Activated naive CD4-positive, alpha-beta T cell treated with anti-CD3 and anti-CD28 coated beads for 36 hours (primary cell): ENCODE measurements at places on chromosomes 2 and 18. TPM values are rescaled to one million over a fixed set of nuclear protein-coding genes. Genes with fewer than 3 reads are reported as not detected.

The SLC11A1 gene
- not detected for total RNA-seq

The KCNJ13 gene
- not detected for total RNA-seq

The SEC11C gene
- 46.7 TPM for total RNA-seq

The PRKAG3 gene
- total RNA-seq, result not detected

- H3K4me3 ChIP-seq, result no peak overlapping the region
- H3K4me1 ChIP-seq, result peaks cover 11% of the 10 kb centered on the region
- H3K36me3 ChIP-seq, result peaks cover 10% of the 10 kb centered on the region
- DNase-seq, result no peak
- no peaks in the 10 kb centered on the region for H3K27me3 ChIP-seq
Observed at GRCh38 chr18:74806700-74807416, 209.2 kb downstream of the ZNF407 start.

DNA sequence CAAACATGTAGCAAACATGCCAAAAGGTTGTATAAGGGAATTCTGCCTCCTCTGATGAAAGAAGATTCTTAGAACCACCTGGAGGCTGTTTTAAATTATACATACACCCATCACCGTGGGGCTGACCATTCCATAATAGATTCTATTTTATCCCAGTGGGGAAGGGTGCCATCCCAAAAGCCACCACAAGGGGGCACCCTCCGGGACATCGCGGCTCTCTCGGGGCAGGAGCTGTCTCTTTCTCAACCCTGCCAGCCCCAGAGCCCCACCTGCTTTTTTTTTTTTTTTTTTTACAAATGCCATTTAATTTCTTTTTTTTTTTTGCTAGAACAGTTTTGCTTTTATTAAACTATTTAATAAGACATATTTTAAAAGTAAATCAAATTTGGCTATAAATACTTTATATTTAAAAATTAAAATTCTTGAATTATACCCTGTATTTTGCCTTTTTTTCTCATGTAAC lies 8.6 kb upstream of the MTCL1 start:
- no peaks in the 10 kb centered on the region for H3K36me3 ChIP-seq
- H3K4me3 ChIP-seq, result no peak overlapping the region
- H3K4me1 ChIP-seq, result no peaks in the 10 kb centered on the region
- no peak overlapping the region for H3K27ac ChIP-seq
- peaks cover 8% of the 10 kb centered on the region for H3K27me3 ChIP-seq

DNA sequence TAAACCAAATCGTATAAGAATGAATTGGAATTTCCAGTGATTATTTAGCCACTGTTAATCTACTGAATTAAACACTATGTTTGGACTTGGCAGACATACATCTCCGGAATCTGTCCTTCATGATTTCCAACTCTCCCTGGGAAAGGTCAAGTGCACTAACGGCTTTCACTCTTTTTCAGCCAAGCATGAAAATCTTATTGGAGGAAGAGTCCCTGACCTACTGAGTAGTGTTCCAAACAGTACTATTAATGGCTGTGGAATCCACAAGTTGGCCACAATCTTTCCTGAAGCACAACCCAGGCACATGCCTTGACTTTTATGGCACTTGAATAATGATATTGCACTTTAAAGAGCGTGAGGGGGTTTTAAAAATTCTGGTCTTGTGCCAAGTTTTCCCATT lies 318.9 kb upstream of the RND3 start:
- H3K4me1 ChIP-seq, result no peaks in the 10 kb centered on the region

DNA sequence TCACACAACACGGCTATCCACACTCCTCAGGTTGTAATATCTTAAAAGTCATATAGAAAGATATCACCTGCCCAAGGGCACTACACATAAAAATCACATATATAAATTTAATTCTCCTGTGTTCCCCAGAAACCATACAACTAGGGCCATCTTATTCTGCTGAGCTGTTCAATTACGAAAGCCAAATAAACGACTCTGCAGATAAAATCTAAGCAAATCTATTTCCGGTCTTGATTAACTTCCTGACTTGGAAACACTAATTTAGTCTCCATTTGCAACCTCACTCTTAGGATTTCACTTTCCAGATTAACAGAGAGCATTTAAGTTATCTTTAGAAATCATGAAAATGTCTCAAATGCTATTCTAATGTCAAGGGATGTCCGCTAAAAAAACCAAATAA lies 23.9 kb upstream of the STK17B start:
- peaks cover 66% of the 10 kb centered on the region for H3K4me1 ChIP-seq
- peak overlapping the region; percentile 32 for H3K4me3 ChIP-seq
- DNase-seq, result no peak
- no peaks in the 10 kb centered on the region for H3K36me3 ChIP-seq
- H3K27me3 ChIP-seq, result no peaks in the 10 kb centered on the region

DNA sequence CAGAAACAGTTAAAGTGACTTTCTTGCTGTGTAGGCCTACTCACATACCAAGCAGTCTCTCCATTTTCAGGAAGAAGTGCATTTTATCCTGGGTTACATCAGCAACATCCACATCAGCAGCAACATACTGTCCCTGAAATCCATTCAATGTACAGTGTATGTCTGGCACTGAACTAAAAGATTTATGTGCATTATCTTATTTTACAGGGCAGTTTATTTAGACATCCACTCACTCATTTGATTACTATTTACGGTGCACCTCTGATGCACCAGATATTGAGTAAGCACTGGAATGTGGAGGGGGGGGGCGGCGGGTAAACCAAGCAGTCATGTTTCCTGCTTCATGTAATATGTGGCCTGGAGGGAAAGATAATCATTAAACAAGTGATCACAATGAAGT lies 1128.2 kb downstream of the BCL11A start:
- DNase-seq, result no peak
- no peak overlapping the region for H3K4me3 ChIP-seq
- H3K27ac ChIP-seq, result no peak overlapping the region
- H3K27me3 ChIP-seq, result no peaks in the 10 kb centered on the region

GRCh38 chr2:239692919-239693318 lies 292.1 kb upstream of the HDAC4 start:
- no peaks in the 10 kb centered on the region for H3K27me3 ChIP-seq
- DNase-seq, result no peak
- H3K27ac ChIP-seq, result no peak overlapping the region
- H3K4me1 ChIP-seq, result no peaks in the 10 kb centered on the region
- no peaks in the 10 kb centered on the region for H3K36me3 ChIP-seq
- H3K4me3 ChIP-seq, result no peak overlapping the region
